ENCODE measurements at places on chromosomes 4 and X.

DNA sequence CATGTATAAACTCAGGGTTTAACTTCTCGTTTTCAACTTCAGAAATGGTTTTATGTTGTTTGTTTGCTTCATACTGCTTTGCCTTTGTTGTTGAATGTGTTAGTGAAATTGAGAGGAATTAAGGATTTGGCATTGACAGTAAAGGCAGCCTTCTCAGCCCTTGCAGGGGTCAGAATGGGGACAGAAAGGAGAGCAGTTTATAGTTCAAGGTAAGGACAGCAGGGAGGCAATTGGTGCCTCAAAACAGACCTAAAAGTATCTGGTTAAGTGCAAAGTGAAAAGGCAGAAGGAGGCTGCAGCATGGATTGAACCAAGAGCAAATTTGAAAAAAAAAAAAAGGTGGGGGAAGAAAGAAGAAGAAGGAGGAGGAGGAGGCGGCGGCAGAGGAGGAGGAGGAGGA lies 835.0 kb upstream of the ADGRL3 start:
- no peak for DNase-seq
- no peak overlapping the region for H3K27ac ChIP-seq
- H3K36me3 ChIP-seq, result no peaks in the 10 kb centered on the region

- no peaks in the 10 kb centered on the region for H3K4me1 ChIP-seq
- H3K27me3 ChIP-seq, result no peaks in the 10 kb centered on the region
- H3K36me3 ChIP-seq, result no peaks in the 10 kb centered on the region
- no peak overlapping the region for H3K27ac ChIP-seq
These were observed 935.5 kb downstream of the ADGRL3 start for GRCh38 chr4:62135565-62136156.

DNA sequence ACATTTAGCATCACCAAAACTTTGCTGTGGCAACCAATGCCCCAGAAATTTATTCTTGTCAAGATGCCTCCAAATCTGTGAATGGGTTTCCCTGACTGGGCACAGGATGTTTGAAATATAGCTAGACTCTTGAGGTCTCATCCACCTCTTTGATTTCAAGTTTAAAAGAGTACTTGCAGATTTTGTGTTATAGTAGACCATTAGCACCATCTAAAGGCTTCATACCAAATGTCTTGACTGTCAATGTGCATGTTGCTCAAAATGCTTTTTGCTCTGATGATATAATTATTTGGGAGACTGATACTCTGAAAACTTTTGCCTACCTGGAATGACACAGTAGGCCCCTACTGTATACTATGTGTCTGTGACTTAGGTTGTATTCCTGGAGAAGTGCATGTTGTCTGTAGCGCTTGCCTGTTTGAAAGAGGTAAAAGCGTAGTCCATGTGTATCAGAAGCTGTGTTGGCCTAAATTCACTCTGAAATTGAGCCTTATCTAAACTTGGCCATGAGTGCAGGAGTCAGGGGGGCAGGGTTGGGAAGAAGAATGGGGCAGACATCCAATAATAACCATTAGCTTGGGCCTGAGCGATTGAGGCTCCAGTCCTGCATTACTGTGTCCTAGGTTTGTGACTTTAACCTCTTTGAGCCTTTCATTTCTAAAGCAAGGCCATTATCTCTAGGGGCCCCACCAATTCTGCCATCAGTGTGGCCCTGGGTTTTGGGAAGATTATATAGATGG lies 33.8 kb downstream of the NDP start:
- no peak for DNase-seq
- H3K27me3 ChIP-seq, result no peaks in the 10 kb centered on the region
- H3K4me1 ChIP-seq, result no peaks in the 10 kb centered on the region
- H3K4me3 ChIP-seq, result no peak overlapping the region

- H3K4me3 ChIP-seq, result no peak overlapping the region
- H3K27me3 ChIP-seq, result no peaks in the 10 kb centered on the region
- H3K4me1 ChIP-seq, result no peaks in the 10 kb centered on the region
- DNase-seq, result no peak
- no peaks in the 10 kb centered on the region for H3K36me3 ChIP-seq
These were observed 52.2 kb downstream of the APOO start for GRCh38 chrX:23855569-23855968.

DNA sequence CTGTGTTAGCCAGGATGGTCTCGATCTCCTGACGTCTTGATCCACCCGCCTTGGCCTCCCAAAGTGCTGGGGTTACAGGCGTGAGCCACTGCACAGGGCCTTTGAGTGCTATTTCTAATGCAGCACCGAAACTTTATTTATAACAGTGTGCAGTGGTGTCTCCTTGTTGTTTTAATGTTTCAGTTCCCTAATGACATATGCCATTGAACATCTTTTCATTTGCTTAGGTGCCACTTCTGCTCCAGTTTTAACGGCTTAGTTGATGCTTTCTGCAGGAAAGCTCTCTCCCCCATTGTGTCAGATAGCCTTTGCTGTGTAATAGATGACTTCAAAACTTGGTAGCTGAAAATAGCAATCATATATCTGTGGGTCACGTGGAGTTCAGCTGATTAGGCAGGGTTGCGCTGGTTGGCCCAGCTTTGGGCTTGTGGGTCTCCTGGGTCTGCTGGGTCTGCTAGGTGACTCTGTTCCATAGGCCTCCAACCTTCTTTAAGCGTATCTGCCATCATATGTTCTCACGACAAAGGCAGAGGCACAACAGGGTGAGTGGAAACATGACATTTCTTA lies 76.4 kb upstream of the SHISA3 start:
- no peak overlapping the region for H3K4me3 ChIP-seq
- no peaks in the 10 kb centered on the region for H3K27me3 ChIP-seq
- H3K27ac ChIP-seq, result no peak overlapping the region

Data from colonic mucosa (tissue), 4 donors.